ENCODE measurements at places on chromosomes 13 and 19. TPM values are rescaled to one million over a fixed set of nuclear protein-coding genes. Genes with fewer than 3 reads are reported as not detected.
A peak's percentile ranks its signal among the peaks of the same experiment; 100 is the strongest.

GRCh38 chr19:14719162-14719561 is 29.3 kb downstream of the ZNF333 start:
- H3K36me3 ChIP-seq = peaks cover 47% of the 10 kb centered on the region
- no peak overlapping the region for H3K4me3 ChIP-seq
- DNase-seq = no peak
- H3K4me1 ChIP-seq = no peaks in the 10 kb centered on the region

Gene ZNF256
- total RNA-seq = 2.8 TPM

GRCh38 chr19:31278555-31279435 is 70.4 kb downstream of the TSHZ3 start:
- H3K4me1 ChIP-seq = peaks cover 37% of the 10 kb centered on the region
- H3K27ac ChIP-seq = no peak overlapping the region
- H3K4me3 ChIP-seq = no peak overlapping the region
- no peaks in the 10 kb centered on the region for H3K36me3 ChIP-seq
- peak; percentile 34 for DNase-seq
- no peaks in the 10 kb centered on the region for H3K27me3 ChIP-seq

DNA sequence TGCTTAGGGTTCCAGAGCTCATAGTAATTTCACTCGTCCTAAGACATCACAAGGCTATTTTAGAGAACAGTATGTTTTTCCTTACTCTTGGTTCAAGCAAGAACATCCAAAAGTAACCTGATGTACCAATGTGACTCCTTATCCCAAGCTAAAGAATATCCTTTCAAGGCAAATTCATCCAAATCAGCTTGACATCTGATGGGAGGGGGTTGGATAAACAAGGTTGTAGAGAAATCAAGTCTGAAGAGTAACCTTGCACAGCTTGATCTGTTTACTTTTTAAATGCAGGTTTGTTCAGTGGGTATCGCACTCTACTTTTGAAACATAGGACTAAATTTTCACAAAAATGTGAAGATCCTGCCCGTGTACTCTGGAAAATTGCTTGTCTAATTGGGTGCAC is 201.2 kb downstream of the GGACT start:
- no peaks in the 10 kb centered on the region for H3K27me3 ChIP-seq
- DNase-seq = no peak
- H3K36me3 ChIP-seq = peaks cover 8% of the 10 kb centered on the region
- H3K4me3 ChIP-seq = no peak overlapping the region
- no peaks in the 10 kb centered on the region for H3K4me1 ChIP-seq

GRCh38 chr19:53809518-53810186 is 14.5 kb downstream of the NLRP12 start:
- no peak for DNase-seq
- no peaks in the 10 kb centered on the region for H3K4me1 ChIP-seq
- no peak overlapping the region for H3K27ac ChIP-seq
- no peaks in the 10 kb centered on the region for H3K36me3 ChIP-seq
- H3K27me3 ChIP-seq = no peaks in the 10 kb centered on the region
- H3K4me3 ChIP-seq = no peak overlapping the region

Gene VSIG10L
- 2.1 TPM for total RNA-seq

DNA sequence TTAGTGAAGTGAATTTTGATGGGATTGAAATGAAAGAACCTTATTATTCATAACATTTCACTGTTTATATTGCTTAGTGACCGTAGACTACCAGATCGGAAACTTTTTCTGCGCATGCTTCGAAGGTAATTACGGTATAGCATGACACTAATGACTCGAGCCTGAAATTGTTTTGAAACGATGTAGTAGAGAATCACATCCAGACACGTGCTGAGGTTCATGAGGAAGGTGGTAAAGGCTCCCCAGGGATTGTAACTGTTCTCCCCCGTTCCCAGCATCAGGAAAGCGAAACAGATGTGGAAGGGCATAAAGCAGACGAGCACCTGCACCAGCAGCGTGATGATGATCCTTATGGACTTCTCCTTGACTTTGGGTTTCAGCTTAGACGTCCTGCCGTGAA is 3.3 kb downstream of the GPR18 start:
- no peak overlapping the region for H3K27ac ChIP-seq
- H3K4me3 ChIP-seq = no peak overlapping the region
- H3K36me3 ChIP-seq = no peaks in the 10 kb centered on the region
- no peak for DNase-seq
- no peaks in the 10 kb centered on the region for H3K4me1 ChIP-seq

DNA sequence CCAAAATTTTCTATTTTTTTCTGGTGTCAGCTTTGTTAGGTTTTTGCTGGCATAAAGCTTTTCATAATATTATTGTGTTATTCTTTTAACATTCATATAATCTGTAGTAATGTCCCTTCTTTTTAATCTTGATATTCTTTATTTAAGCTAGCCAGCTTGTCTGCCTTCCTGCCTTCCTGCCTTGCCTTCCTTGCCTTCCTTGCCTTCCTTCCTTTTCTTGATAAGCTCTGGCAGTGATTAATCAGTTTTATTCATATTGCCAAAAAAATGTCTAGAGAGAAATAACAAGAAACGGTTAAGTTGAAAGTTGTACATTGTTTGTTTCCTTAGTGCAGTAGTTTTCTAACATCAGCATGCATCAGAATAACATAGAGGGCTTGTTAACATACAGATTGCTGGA is 257.5 kb downstream of the MAB21L1 start:
- H3K4me1 ChIP-seq = no peaks in the 10 kb centered on the region
- no peaks in the 10 kb centered on the region for H3K27me3 ChIP-seq
- no peak overlapping the region for H3K4me3 ChIP-seq
- H3K36me3 ChIP-seq = peaks cover 6% of the 10 kb centered on the region

GRCh38 chr13:112623051-112623711 is 35.2 kb upstream of the TUBGCP3 start:
- DNase-seq = no peak
- no peaks in the 10 kb centered on the region for H3K36me3 ChIP-seq
- no peak overlapping the region for H3K4me3 ChIP-seq
- H3K27ac ChIP-seq = no peak overlapping the region
- H3K4me1 ChIP-seq = no peaks in the 10 kb centered on the region

Gene KLK12
- total RNA-seq = not detected

GRCh38 chr13:46354156-46355087 is 32.6 kb downstream of the RUBCNL start:
- no peaks in the 10 kb centered on the region for H3K27me3 ChIP-seq
- DNase-seq = no peak
- H3K4me3 ChIP-seq = no peak overlapping the region

Gene KIR3DL1
- total RNA-seq = not detected

Gene HIPK4
- total RNA-seq = not detected

DNA sequence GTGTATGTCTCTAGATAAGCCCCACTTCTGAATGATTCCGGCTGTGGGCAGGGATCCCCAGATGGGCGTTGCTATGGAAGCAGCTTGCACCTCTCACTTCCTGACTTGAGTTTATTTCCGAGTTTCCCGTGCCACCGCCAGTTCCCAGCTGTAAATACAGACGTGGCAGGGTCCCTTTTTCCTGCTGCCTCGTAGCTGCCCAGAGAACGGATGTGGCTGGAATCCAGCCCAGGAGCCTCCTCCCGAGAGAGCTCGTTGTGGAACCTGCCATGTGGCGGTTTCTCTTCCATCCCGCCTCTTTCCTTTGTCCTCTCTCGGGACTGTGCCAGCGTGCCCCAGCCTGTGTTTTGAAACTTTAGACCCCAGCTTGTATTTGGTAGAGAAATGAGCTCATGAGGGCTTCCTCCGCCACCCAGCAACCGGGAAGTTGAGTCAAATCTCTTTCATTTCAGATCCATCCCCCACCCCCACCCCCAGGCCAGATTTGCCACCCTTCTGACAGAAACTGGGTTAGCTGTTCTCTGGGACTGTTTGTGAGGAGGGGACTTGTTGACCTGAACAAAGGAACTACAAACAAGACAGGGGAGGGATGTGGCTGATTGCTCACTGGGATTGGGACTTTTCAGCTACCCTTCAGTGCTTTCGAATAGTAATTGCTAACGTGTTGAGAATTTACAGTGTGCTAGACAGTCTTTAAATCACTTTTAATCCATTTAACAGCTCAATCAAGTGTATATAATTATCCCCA is 96.6 kb downstream of the SIPA1L3 start:
- H3K4me1 ChIP-seq = peaks cover 23% of the 10 kb centered on the region
- H3K27ac ChIP-seq = peak overlapping the region; percentile 70
- peak overlapping the region; percentile 46 for H3K4me3 ChIP-seq
- H3K36me3 ChIP-seq = no peaks in the 10 kb centered on the region

Gene ZNF682
- 1.8 TPM for total RNA-seq

GRCh38 chr19:46659151-46660007 is 1.6 kb downstream of the DACT3 start:
- no peaks in the 10 kb centered on the region for H3K4me1 ChIP-seq
- peak overlapping the region; percentile 83 for H3K4me3 ChIP-seq
- H3K27me3 ChIP-seq = no peaks in the 10 kb centered on the region
- peak overlapping the region; percentile 98 for H3K27ac ChIP-seq
- H3K36me3 ChIP-seq = peaks cover 5% of the 10 kb centered on the region
- peak; percentile 85 for DNase-seq

DNA sequence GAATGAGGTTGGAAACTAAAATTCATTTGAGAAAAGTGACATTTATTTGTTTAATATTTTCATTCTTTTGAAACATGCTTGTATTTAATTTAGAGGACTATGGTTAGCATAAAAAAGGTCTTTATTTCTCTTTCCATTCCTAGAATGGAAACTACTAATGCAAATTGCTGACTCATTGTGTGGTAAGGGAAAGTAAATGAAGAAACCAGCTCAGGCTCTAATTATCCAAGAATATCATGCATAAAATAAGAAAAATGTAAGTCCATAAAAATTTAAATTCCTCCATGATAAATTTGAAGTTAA is 777.0 kb upstream of the SLITRK1 start:
- H3K27me3 ChIP-seq = no peaks in the 10 kb centered on the region
- no peaks in the 10 kb centered on the region for H3K36me3 ChIP-seq
- no peak overlapping the region for H3K27ac ChIP-seq
- H3K4me1 ChIP-seq = no peaks in the 10 kb centered on the region
- H3K4me3 ChIP-seq = no peak overlapping the region

DNA sequence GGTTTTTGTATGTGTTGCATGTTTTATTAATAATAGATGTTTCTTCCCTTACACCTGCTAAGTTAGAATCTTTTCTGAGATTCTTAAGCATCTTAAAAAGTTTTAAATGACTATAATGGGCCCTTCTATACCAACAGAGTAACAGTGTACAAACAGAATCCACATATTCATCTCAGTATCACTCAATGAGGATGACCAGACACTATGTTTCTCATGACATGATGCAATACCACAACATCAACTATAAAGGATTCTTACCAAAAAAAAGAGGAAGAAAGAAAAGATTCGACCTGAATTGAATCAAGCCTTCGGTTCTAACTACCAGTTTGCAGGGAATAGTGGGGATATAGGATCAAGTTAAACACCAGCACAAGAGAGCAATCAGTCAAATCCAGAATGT is 56.5 kb downstream of the INTS6 start:
- H3K4me1 ChIP-seq = no peaks in the 10 kb centered on the region
- H3K4me3 ChIP-seq = no peak overlapping the region
- H3K27me3 ChIP-seq = no peaks in the 10 kb centered on the region

GRCh38 chr19:51891193-51891747 is 3.5 kb upstream of the ZNF577 start:
- H3K27ac ChIP-seq = no peak overlapping the region
- no peaks in the 10 kb centered on the region for H3K4me1 ChIP-seq
- no peak for DNase-seq
- H3K4me3 ChIP-seq = no peak overlapping the region
- H3K36me3 ChIP-seq = peaks cover 68% of the 10 kb centered on the region

Gene EEF1AKMT1
- 10.0 TPM for total RNA-seq

DNA sequence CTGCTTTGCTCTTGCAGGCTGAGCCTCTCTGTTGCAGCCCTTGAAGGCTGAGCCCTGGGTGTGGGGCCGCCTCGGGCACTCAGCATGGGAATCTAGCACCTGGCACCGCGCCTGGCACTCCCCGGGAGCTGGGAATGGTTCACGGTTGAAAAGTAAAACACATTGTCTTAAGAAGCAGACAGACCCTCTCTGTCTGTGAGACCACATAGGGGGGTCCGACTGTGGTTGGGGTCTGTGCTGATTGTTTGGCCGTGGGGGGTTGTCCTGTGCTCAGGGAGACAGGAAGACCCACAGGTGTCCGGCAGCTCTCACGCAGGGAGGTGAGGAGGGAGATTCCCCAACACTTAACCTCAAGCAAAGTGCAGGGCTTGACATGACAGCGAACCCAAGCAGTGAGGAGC is 64.8 kb downstream of the SOX1 start:
- no peaks in the 10 kb centered on the region for H3K4me1 ChIP-seq
- no peaks in the 10 kb centered on the region for H3K36me3 ChIP-seq
- no peaks in the 10 kb centered on the region for H3K27me3 ChIP-seq
- no peak overlapping the region for H3K27ac ChIP-seq
- DNase-seq = no peak

- no peak overlapping the region for H3K4me3 ChIP-seq
- peaks cover 19% of the 10 kb centered on the region for H3K36me3 ChIP-seq
These were observed 18.4 kb downstream of the TMEM150B start for GRCh38 chr19:55306712-55307111.

DNA sequence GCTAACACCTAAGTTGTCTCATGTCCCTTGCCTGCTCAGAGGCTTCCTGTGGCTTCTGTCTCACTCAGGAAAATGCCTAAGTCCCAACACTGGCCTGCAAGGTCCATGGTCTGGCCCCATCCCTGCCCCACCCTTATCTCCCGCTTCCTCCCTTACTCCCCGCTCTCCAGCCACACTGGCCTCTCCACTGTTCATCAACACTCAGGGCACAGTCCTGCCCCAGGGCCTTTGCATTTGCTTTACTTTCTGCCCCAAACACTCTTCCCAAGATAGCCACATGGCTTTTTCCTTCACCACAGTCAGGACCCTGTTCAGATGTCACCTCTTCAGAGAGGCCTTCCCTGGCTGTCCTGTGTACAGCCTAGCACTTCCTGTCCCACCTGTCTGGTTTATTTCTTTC is 32.1 kb upstream of the IGSF23 start:
- H3K27me3 ChIP-seq = no peaks in the 10 kb centered on the region
- H3K4me3 ChIP-seq = no peak overlapping the region
- H3K4me1 ChIP-seq = no peaks in the 10 kb centered on the region
- no peaks in the 10 kb centered on the region for H3K36me3 ChIP-seq

DNA sequence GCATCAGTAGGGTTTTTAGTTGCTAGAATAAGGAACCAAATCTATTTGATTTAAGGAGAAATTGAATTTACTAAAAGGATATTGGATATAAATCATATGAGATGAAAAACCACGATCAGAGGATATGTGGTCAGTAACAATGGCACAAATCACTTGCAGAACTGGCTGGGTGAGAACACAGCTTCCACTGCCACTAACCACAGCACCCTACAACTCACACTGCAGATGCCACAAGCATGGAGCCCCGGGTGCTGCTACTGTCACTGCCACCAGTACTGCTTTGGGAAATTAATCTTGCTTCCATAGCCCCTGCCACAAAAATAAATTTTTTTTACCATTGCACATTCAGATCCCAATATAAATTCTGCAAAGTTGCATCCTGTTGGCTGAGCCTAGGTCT is 40.6 kb upstream of the KLF12 start:
- no peak overlapping the region for H3K27ac ChIP-seq
- H3K4me1 ChIP-seq = no peaks in the 10 kb centered on the region
- H3K4me3 ChIP-seq = no peak overlapping the region
- no peaks in the 10 kb centered on the region for H3K27me3 ChIP-seq
- DNase-seq = no peak
- no peaks in the 10 kb centered on the region for H3K36me3 ChIP-seq

Data from sigmoid colon (tissue), 7 donors.